ENCODE measurements at places on chromosomes 11 and 22.
A peak's percentile ranks its signal among the peaks of the same experiment; 100 is the strongest.

DNA sequence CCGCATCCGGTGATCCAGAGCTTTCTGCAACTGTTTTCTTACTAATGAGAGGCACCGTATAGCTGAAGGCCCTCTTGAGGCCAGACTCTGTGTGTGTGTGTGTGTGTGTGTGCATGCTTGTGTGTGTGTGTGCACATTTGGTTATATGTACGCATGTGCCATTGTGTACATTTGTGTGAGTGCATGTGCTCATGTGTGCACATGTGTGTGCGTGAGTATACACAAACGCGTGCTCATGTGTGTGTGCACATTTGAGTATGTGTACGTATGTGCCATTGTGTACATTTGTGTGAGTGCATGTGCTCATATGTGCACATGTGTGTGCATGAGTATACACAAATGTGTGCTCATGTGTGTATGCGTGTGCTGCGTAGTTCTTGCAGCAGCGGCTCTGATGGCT is 12.3 kb upstream of the FGF19 start:
- no peak for DNase-seq

DNA sequence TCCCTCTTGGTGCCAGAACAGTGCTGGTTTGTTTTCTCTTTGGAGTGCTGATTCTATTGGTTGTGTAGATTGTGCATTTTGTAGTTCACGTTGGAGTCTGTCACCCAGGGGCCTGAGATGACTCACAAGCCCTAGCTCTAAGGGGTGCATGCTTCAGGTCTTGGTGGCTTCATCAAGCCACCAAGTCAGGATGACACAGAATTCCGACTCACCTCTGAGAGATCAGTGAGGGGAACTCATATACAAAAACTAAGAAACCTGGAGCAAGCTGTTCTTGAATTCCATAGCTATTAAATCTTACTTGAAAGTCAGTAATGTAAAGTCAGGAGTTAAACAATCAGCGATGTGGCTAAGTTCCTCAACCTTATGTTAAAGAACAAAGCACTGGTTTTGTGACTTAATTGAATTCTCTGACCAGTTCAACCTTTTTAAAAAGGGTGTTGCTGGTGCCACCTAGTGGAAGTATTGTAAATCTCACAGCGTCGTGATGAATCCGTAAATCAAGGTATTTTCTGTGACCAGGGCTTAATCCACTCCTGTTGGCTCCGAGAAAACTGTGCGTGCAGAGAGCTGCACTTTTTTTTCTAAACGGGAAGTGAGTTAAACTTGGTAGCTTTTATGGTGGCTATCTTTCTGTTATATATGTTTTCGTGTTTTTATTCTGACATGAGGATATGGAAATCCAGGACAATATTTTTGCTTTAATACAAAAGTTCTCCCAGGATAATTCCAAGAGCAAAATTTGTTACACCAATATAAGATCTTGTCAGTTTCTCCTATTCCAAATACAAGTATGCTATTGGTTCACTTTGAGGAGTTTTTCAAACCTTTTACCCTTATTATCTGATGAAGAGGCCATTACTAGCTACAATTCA is 14.6 kb downstream of the MMP13 start:
- peak; percentile 62 for DNase-seq

DNA sequence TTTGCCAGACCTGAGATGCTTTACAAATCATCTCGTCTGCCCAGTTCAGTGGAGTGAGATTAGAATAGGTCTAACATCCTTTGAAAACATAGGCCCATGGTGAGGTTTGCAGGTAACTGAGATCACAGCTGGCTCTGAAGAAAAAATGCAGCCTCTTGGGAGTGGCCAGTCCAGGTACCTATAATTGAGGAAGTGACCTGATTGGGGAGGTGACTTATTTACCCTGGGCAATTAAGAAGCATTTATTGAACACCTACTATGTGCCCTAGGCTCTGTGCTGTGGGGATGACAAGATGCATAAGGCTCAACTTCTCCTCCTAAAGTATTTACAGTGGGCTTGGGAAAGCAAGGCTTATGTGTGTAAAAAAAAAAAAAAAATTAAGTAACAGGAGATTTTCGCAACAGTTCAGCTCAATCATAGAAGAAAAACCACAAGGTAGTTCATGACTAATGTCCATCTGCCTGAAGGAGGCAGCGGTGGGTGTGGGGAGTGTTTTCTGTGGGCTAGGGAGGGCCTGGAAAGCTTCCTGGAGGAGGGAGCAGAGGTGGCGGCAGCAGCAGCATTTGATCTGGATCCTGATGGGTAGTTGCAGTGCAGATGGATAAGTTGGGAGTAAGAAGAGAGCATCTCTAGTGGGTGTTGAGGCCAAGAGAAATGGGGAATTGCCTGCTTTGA is 16.1 kb downstream of the MICAL2 start:
- peak; percentile 83 for DNase-seq

- DNase-seq, result no peak
Observed at GRCh38 chr22:46219636-46220035, 30.5 kb downstream of the CDPF1 start.

DNA sequence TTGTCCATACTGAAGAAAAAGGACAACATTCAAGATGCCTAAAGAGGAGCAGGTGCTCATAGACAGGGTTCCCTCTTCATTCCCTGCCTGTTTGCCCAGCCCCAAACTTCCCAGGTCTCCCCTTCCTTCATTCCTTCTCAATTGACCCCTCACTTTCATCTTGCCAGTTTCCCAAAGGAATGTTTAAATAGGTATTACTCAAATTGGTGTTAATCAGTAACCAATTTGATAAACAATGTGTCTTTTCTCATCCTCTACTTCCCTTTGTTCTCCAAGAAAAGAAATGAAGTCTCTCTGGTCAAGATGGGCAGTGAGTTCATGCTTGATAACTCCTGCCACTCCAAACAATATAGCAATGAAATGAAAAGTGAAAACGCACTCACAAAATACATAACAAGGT is 101.9 kb downstream of the TMPRSS5 start:
- DNase-seq, result no peak

DNA sequence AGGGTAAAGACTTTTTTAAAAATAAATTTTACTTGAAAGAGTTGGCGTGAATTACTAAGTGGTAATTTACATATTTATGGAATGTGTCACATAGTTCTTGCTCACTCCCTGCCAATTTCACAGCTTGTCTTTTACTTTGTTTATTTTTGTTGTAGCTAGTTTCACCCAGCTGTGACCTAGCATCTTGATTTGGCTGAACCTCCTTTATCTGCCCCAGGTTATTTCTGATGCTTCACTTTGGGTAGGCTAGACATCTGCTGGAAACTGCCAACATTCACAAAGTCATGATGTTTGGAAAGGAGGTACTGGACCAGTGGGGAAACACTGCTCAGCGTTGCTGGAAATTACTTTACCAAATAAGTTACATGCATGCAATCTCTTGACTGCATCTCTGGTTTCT is 1676.0 kb upstream of the RAG2 start:
- DNase-seq, result no peak

GRCh38 chr11:1026163-1026450 is 10.4 kb downstream of the MUC6 start:
- DNase-seq, result no peak

DNA sequence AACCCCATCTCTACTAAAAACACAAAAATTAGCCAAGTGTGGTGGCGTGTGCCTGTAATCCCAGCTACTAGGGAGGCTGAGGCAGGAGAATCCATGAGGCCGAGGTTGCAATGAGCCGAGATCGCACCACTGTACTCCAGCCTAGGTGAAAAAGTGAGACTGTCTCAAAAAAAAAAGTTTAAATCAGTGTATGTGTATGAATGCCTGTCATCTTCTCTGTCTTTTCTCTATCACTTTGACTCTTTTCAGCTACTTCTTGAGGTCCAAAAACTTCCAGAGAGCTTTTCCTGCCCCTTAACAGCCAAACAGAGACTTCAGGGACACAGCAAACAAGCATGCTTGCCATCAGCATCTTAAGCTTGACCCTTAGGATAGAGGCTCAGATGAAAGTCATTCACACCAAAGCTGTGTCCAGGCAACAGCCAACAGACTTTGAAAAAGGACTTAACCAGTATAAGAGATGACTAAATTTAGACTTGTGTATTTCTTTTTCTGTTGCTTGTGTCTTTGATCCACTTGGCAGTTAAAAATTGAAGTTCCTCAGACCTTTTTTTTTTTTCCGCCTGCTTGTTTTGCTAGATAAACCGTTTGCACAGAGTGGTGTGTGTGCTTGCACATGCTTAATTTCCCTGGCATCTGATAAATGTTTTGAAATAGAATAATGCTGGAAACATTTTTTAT is 151.9 kb downstream of the DBX1 start:
- DNase-seq, result no peak

DNA sequence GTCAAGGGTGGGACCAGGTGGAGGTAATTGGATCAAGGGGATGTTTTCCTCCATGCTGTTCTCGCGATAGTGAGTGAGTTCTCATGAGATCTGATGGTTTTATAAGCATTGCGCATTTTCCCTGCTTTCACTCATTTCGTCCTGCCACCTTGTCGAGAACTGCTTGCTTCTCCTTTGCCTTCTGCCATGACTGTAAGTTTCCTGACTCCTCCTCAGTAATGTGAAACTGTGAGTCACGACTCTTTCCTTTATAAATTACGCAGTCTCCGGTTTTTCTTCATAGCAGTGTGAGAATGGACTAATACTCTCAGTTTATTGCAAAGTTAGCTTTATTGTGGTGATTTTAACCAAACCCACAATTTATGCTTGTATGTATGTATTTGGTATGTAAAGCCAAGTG is 878.5 kb upstream of the ANO3 start:
- DNase-seq, result no peak

DNA sequence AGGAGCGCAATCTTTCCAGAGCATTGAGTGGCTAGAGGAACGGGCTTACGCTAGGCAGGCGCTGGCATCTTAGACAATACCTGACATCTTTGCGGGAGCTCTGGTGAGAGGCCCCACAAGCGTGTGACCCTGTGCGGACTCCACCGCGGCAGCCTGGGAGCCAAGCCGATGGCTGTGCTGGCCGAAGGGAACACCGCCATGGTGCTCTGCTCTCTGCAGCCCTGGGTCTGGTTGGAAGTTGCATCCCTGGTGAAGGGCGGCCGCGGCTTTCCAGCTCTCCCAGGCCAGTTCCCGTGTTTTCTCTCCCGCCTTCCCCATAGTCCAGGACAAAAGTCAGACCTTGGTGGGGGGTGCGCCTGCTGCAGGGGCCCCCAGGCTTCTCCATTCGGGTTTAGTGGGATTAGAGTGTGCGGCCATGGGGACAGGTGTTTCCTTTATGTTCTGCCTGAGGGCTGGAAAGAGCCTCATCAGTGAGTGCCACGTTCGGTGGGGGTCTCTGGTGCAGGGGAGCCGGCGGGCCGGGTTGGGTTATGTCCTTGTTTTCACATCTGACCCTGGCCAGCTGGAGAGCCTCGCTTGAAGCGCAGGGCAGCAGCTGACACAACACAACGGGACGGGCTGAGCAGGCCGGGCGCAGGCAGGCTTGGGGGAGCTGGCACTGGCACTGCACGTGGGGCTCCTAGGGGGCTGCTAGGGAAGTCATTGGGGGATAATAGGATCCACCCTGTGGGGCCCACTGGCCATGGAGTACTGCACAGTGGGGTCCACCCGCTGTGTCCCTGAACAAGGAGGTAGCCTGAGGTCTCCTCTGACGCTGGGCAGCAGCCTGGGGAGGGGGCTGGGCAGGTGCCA is 94.8 kb downstream of the KCNQ1 start:
- no peak for DNase-seq

- no peak for DNase-seq
Observed at GRCh38 chr11:132463295-132464002, 1068.9 kb downstream of the OPCML start.

- DNase-seq, result peak; percentile 67
Observed at GRCh38 chr11:62671236-62671607, 251 bp upstream of the UQCC3 start.

- DNase-seq, result no peak
Observed at GRCh38 chr22:45169591-45170466, 6.1 kb downstream of the NUP50 start.

- DNase-seq, result no peak
Observed at GRCh38 chr11:63884196-63884932, 32.6 kb downstream of the RCOR2 start.

GRCh38 chr22:36744413-36744765 is 31.5 kb downstream of the IFT27 start:
- DNase-seq, result no peak

DNA sequence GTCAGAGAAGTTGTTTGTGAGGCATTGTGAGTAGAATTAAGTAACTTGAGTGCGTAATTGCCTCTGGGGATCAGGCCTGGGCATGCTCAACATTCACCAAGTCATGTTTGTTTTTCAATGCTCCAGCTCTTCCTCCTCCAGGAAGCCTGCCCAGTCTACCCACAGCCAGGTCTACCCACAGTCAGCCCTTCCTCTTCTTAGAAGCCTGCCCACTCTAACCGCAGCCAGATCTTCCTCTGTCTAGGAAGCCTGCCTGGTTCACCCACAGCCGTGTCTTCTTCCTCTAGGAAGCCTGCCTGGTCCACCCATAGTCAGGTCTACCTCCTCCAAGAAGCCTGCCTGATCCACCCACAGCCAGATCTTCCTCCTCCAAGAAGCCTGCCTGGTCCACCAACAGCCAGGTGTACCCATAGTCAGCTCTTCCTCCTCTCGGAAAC is 25.0 kb downstream of the LRP5 start:
- DNase-seq, result peak; percentile 49

DNA sequence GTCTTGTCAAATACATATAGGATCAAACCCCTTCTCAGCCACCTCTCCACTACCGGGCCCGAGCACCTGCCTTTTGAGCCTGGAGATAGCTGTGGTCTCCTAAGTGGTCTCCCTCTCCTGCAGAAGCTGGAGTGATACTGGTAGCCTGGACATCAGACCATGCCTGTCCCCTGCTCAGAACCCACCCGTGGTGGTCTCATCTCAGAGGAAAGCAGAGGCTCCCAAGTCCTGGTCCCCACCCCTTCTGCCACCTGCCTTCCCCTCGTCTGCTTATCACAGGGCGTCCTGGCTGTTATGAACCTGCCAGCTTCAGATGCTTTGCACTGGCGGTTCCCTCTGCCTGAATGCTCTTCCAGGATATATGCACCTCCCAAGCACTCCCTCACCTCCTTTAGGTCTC is 50.5 kb upstream of the EIF3D start:
- DNase-seq, result no peak

DNA sequence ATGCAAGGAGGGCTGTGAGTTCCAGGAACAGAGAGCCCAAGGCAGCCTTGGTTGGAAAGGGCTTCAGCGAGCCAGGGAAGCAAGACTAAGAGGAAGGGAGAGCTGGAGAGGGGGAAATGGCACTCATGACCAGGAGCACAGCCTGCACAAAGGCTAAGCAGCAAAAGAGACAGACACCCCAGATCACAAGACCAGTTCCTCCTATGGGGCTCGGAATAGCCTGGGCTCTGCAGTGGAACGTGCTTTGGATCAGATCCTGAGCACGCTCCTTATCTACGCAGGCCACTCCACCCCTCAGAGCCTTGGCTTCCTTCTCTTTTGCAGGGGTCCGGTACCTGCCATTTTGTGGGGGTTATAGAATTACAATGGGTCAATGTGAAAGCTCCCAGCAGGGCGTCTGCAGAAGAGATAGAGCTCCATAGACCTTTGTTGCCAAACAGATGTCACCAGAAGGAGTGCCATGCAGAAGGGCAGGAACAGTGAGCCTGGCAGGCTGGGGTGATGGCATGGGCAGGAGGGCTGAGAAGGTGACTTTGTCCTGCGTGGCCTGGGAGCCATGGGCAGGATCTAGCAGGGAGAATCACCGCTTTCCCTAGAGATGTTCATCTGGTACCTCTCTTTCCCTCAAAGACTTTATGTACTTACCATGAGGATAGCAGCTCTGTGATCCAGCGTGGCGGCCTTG is 33.8 kb downstream of the ZC3H7B start:
- no peak for DNase-seq

GRCh38 chr11:63889344-63889743 is 27.6 kb downstream of the RCOR2 start:
- DNase-seq, result no peak

GRCh38 chr22:24592851-24593558 is at the start of gene LRRC75B:
TSS of gene LRRC75B (minus strand) at chr22:24593073. CDS start at chr22:24593039, 34 bp downstream.
- DNase-seq, result peak; percentile 60

GRCh38 chr11:17774232-17775034 is 39.9 kb downstream of the KCNC1 start:
- no peak for DNase-seq
